Kidney epithelial cell (primary cell): ENCODE measurements at places on chromosomes 6 and 20.

- DNase-seq = no peak
Observed at GRCh38 chr6:16383607-16384206, 145.3 kb downstream of the GMPR start.

- no peak for DNase-seq
Observed at GRCh38 chr20:460707-461106, 1.6 kb downstream of the TBC1D20 start.

GRCh38 chr6:166389119-166389518 lies 6.4 kb upstream of the MPC1 start:
- no peak for DNase-seq

DNA sequence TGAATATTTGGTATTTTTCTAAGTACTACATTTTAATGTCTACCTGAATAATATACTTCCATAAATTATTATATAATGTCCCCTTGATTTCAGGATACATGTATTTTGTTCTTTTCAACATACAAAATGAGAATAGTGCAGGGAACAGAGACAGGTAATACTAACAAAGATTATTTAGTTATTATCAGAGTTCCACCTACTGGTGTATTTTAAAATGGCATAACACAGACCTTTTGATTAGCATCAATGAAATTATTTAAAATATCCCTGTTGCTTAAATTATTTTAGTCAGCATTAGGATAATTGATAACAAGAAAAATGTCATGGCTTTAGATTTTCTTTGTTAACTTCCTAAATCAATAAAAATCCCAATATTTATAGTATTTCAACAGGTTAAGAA lies 184.0 kb downstream of the PRDM13 start:
- DNase-seq = no peak

GRCh38 chr20:57795977-57796560 lies 86.3 kb upstream of the PMEPA1 start:
- no peak for DNase-seq

DNA sequence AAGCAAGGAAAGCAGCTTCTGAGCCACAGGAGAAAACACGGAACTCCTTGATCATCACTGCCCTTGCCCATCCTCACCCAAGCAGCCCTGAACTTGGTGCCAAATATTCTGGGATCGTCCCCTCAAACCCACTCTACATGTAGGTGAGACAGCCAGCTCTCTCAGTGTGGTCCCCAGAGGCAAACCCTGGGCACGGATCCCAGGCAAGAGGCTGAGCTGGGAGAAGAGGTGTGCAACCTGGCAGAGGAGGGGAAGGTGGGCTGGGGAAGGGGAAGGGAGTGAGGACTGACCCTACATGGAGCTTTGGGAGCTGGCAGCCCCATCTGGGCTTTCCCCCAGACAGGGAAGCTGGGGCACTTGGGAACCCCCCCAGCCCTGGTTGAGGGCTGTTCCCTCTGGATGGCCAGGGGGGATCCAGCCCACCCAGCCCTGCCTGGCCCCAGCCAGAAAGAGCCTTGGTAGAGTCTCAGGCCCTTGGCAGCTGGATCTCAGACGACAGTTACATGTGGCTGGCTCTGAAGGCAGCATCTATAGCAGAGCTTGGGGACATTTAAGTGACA lies 186.2 kb upstream of the CST7 start:
- no peak for DNase-seq
